ENCODE measurements at places on chromosomes 7 and 10.

DNA sequence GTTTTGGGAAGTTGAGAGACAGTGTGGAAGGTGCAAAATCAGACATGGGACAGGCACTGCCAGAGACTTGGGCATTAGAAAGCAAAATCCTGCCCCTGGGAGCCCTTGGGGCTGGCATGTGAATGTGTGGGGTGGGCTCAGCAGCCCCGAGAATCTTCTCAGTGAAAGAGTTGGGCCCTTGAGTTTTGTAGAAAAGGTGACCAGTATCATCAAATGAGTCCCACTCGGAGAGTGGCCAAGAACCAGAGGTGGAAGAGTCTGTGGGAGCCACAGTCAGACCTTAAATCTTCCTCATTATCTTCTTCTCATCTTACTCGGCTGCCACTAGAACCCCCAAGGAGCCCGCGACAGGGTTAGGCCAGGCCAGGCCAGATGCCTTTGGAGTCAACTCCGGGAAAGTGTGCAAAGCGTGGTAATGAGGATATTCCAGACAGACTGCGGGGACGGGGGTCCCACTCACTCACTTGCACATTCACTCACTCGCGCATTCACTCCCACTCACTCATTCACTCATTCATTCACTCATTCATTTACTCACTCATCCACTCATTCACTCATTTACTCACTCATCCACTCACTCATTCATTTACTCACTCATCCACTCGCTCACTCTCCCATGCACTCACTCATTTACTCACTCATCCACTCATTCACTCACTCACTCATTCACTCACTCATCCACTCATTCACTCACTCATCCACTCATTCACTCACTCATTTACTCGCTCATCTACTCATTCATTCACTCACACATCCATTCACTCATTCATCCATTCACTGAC, 74.9 kb downstream of the CARD11 start:
- DNase-seq: no peak
- no peak overlapping the region for H3K4me3 ChIP-seq
- no peaks in the 10 kb centered on the region for H3K4me1 ChIP-seq
- H3K27me3 ChIP-seq: no peaks in the 10 kb centered on the region

DNA sequence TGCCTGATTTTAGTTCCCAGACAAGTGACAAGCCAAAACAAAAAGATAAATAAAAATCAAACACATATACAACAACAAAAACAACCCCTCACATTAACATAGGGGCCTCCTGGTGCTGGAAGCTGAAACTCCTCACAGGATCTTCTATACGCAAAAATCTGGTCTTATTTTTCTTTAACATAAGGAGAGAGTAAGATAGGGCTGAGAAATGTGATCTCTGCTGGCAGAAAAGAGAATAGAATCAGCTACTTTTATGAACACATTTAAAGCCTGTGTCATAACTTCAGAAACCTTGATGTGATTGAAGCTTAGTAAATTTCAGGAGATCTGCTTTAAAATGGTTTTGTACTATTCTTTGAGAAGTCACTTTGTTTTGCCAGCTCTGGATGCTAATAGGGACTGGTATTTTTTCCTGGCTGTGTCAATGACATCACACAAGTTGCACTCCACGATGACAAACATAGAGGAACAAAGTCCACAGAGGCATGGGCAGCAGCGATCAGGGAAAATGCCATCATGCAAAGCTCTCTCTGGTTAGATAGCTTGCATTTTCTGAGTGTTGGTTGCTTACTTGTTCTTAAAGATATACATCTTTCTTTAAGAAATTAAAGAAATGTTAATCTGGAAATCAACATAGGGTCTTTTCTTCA, 176.6 kb upstream of the SP4 start:
- DNase-seq: no peak
- H3K27me3 ChIP-seq: peaks cover 10% of the 10 kb centered on the region
- no peaks in the 10 kb centered on the region for H3K36me3 ChIP-seq
- no peaks in the 10 kb centered on the region for H3K4me1 ChIP-seq
- H3K27ac ChIP-seq: no peak overlapping the region
- H3K4me3 ChIP-seq: no peak overlapping the region

GRCh38 chr7:45701701-45702510, 127.7 kb downstream of the ADCY1 start:
- no peaks in the 10 kb centered on the region for H3K4me1 ChIP-seq
- no peak overlapping the region for H3K27ac ChIP-seq
- peaks cover 83% of the 10 kb centered on the region for H3K27me3 ChIP-seq
- DNase-seq: no peak
- no peaks in the 10 kb centered on the region for H3K36me3 ChIP-seq
- H3K4me3 ChIP-seq: no peak overlapping the region

GRCh38 chr7:134422638-134423037, 36.3 kb downstream of the AKR1B1 start:
- peaks cover 16% of the 10 kb centered on the region for H3K4me1 ChIP-seq
- DNase-seq: no peak
- H3K27ac ChIP-seq: no peak overlapping the region
- no peaks in the 10 kb centered on the region for H3K36me3 ChIP-seq

- H3K27me3 ChIP-seq: no peaks in the 10 kb centered on the region
- H3K27ac ChIP-seq: no peak overlapping the region
- H3K4me1 ChIP-seq: peaks cover 12% of the 10 kb centered on the region
- DNase-seq: no peak
Observed at GRCh38 chr7:37417107-37417474, 31.6 kb downstream of the ELMO1 start.

- H3K27me3 ChIP-seq: peaks cover 19% of the 10 kb centered on the region
- peak overlapping the region; percentile 35 for H3K27ac ChIP-seq
- H3K4me1 ChIP-seq: no peaks in the 10 kb centered on the region
- DNase-seq: no peak
Observed at GRCh38 chr7:4139656-4140625, 542.2 kb upstream of the FOXK1 start.

GRCh38 chr10:89348481-89348880, 20.7 kb downstream of the IFIT3 start:
- no peak for DNase-seq
- peaks cover 47% of the 10 kb centered on the region for H3K4me1 ChIP-seq
- no peak overlapping the region for H3K27ac ChIP-seq
- no peaks in the 10 kb centered on the region for H3K36me3 ChIP-seq
- no peak overlapping the region for H3K4me3 ChIP-seq
- no peaks in the 10 kb centered on the region for H3K27me3 ChIP-seq

DNA sequence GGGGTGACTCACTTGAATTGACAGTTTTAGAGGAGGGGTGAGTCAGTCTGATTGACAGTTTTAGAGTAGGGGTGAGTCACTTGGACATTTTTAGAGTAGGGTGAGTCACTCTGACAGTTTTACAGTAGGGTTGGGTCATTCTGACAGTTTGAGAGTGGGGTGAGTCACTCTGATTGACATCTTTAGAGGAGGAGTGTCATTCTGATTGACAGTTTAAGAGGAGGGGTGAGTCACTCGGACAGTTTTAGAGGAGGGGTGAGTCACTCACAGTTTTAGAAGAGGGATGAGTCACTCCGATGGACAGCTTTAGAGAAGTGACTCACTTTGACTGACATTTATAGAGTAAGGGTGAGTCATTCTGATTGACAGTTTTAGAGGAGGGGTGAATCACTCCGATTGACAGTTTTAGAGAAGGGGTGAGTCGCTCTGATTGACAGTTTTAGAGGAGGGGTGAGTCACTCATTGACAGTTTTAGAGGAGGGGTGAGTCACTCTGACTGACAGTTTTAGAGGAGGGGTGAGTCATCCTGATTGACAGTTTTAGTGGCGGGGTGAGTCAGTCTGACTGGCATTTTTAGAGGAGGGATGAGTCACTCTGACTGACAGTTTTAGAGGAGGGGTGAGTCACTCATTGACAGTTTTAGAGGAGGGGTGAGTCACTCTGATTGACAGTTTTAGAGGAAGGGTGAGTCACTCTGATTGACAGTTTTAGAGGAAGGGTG, 595.9 kb downstream of the DNAJB6 start:
- no peak overlapping the region for H3K27ac ChIP-seq
- DNase-seq: peak; percentile 18
- peaks cover 17% of the 10 kb centered on the region for H3K36me3 ChIP-seq
- no peak overlapping the region for H3K4me3 ChIP-seq

GRCh38 chr7:136064627-136065237, 87.6 kb upstream of the MTPN start:
- no peaks in the 10 kb centered on the region for H3K4me1 ChIP-seq
- peaks cover 51% of the 10 kb centered on the region for H3K27me3 ChIP-seq
- H3K4me3 ChIP-seq: no peak overlapping the region
- H3K36me3 ChIP-seq: no peaks in the 10 kb centered on the region
- no peak overlapping the region for H3K27ac ChIP-seq
- no peak for DNase-seq

- H3K36me3 ChIP-seq: peaks cover 46% of the 10 kb centered on the region
- peak overlapping the region; percentile 72 for H3K4me3 ChIP-seq
- peak; percentile 48 for DNase-seq
Observed at GRCh38 chr10:72334196-72334824, 20.4 kb downstream of the DNAJB12 start.

GRCh38 chr10:96299383-96299782, 4.9 kb upstream of the DNTT start:
- no peaks in the 10 kb centered on the region for H3K36me3 ChIP-seq
- H3K4me3 ChIP-seq: no peak overlapping the region

GRCh38 chr10:77837248-77837924, 89.2 kb downstream of the DLG5 start:
- no peaks in the 10 kb centered on the region for H3K27me3 ChIP-seq
- peak overlapping the region; percentile 73 for H3K27ac ChIP-seq
- peaks cover 100% of the 10 kb centered on the region for H3K36me3 ChIP-seq
- peak; percentile 39 for DNase-seq
- H3K4me3 ChIP-seq: no peak overlapping the region
- H3K4me1 ChIP-seq: peaks cover 10% of the 10 kb centered on the region

GRCh38 chr10:90213346-90213745, 512.0 kb downstream of the KIF20B start:
- no peaks in the 10 kb centered on the region for H3K27me3 ChIP-seq
- no peak overlapping the region for H3K27ac ChIP-seq
- H3K4me1 ChIP-seq: peaks cover 8% of the 10 kb centered on the region
- H3K36me3 ChIP-seq: no peaks in the 10 kb centered on the region
- H3K4me3 ChIP-seq: no peak overlapping the region

GRCh38 chr10:97081621-97082235, 104.0 kb downstream of the SLIT1 start:
- peaks cover 70% of the 10 kb centered on the region for H3K27me3 ChIP-seq
- H3K4me3 ChIP-seq: no peak overlapping the region
- H3K4me1 ChIP-seq: no peaks in the 10 kb centered on the region

- no peak overlapping the region for H3K4me3 ChIP-seq
- no peaks in the 10 kb centered on the region for H3K36me3 ChIP-seq
- H3K27me3 ChIP-seq: no peaks in the 10 kb centered on the region
- DNase-seq: peak; percentile 45
- no peak overlapping the region for H3K27ac ChIP-seq
- no peaks in the 10 kb centered on the region for H3K4me1 ChIP-seq
Observed at GRCh38 chr7:94288096-94288495, 106.6 kb upstream of the COL1A2 start.

- no peaks in the 10 kb centered on the region for H3K36me3 ChIP-seq
- H3K4me1 ChIP-seq: no peaks in the 10 kb centered on the region
- no peak overlapping the region for H3K4me3 ChIP-seq
- DNase-seq: no peak
- no peak overlapping the region for H3K27ac ChIP-seq
Observed at GRCh38 chr10:75042292-75042974, 69.0 kb upstream of the SAMD8 start.

GRCh38 chr10:45495438-45496152, 121.6 kb downstream of the ALOX5 start:
- no peak overlapping the region for H3K27ac ChIP-seq
- H3K4me1 ChIP-seq: no peaks in the 10 kb centered on the region
- H3K4me3 ChIP-seq: no peak overlapping the region
- no peaks in the 10 kb centered on the region for H3K27me3 ChIP-seq
- no peaks in the 10 kb centered on the region for H3K36me3 ChIP-seq
- DNase-seq: peak; percentile 17

DNA sequence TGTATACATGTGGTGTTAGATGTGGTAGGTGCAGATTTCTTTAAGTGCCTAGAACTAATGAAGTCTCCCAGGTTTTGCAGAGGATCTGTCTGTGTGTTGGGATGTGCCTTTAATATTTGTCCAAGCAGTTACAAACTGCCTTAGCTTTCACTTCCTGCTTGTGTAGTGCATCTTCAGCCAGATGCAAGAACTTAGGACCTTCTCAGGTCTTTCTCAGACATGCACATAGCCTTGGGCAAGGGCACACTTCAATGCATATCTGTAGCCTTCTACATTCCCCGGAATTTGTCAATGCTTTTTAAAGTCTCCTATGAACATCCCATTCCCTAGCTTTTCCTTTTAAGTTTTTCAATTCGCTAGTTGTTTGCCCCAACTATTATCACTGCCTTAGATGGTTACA, 47.2 kb upstream of the SLC39A12 start:
- DNase-seq: no peak
- H3K4me1 ChIP-seq: peaks cover 20% of the 10 kb centered on the region
- peak overlapping the region; percentile 69 for H3K27ac ChIP-seq
- H3K4me3 ChIP-seq: no peak overlapping the region
- H3K27me3 ChIP-seq: no peaks in the 10 kb centered on the region

DNA sequence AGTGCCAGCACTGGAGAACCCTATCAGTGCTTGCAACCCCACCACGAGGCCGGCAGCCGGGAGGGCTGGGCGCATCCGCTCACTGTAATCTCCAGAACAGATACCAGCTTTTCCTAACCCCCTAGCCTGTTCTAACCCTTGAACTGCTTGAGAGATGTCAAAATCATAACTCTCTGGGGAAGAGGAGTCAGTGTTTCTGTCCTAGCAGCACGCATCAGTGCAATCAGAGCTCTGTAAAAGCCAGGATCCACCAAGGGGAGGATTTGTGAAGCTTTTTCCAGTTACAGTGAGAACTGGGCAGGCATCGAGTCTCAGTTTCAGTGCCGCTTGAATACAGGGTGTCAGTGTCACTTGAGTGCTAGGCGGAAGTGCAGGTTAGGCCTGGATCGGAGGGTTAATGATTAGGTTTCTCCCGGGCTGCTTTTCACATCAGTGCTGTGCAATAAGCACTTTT, 104.5 kb upstream of the INSYN2A start:
- H3K27ac ChIP-seq: peak overlapping the region; percentile 20
- no peaks in the 10 kb centered on the region for H3K27me3 ChIP-seq
- H3K4me3 ChIP-seq: no peak overlapping the region
- H3K4me1 ChIP-seq: peaks cover 7% of the 10 kb centered on the region

- H3K36me3 ChIP-seq: no peaks in the 10 kb centered on the region
- no peak overlapping the region for H3K4me3 ChIP-seq
- no peaks in the 10 kb centered on the region for H3K4me1 ChIP-seq
Observed at GRCh38 chr10:6002809-6003510, 25.6 kb upstream of the IL15RA start.

DNA sequence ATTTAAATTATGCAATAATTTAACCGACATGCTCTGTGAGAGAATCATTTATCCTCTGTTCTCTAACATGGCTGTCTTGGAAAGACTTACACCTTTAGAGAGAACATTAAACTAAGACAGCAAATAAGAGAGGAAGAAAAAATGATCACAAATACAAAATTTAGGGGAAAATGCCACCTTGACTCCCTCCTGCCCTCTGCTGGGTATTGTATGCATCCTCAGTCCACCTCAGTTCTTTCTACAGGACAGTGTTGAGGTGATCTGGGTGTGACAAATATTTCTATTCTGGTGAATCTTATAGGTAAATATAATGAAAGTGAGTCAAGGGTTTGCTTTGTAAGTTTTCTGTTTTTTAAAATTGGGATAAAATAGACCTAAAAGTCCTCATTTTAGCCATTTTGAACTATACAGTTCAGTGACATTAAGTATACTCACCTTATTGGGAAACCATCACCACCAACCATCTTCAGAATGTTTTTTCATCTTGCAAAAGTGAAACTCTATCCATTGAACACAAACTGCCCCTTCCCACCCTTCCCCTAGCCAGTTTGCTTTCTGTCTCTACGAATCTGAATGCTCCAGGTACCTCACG, 61.5 kb upstream of the ELMO1 start:
- no peaks in the 10 kb centered on the region for H3K36me3 ChIP-seq
- H3K4me1 ChIP-seq: no peaks in the 10 kb centered on the region
- no peak overlapping the region for H3K27ac ChIP-seq
- peak; percentile 51 for DNase-seq
- H3K27me3 ChIP-seq: no peaks in the 10 kb centered on the region

Data from MCF 10A (cell line).